Psoas muscle (tissue), 8 donors: ENCODE measurements at places on chromosomes 12 and 14.

DNA sequence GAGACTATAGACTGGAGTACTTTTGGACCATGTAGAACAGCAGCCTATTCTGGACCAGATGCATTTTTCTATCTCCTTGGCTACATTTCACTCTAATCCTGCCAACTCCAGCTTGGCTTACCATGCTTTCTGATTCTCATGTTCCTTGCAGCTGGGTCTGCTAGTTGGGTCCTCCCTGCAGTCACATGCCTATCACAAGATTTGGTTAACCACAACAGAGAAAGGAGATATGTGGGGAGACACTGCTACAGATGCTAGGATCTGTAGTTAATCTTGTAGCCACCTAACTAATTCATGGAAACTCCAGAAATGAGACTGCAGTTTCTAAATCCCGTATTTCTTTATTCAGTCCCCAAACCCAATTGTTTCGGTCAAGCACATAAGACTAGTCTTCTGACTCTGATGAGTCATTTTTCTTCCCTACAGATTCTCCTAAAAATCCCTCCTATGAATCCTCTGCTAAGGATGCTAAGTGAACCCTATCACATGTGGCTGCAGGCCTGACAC, 410.6 kb downstream of the DAD1 start:
- no peak for DNase-seq

- DNase-seq, result no peak
Observed at GRCh38 chr14:81344481-81345160, 55.5 kb downstream of the STON2 start.

DNA sequence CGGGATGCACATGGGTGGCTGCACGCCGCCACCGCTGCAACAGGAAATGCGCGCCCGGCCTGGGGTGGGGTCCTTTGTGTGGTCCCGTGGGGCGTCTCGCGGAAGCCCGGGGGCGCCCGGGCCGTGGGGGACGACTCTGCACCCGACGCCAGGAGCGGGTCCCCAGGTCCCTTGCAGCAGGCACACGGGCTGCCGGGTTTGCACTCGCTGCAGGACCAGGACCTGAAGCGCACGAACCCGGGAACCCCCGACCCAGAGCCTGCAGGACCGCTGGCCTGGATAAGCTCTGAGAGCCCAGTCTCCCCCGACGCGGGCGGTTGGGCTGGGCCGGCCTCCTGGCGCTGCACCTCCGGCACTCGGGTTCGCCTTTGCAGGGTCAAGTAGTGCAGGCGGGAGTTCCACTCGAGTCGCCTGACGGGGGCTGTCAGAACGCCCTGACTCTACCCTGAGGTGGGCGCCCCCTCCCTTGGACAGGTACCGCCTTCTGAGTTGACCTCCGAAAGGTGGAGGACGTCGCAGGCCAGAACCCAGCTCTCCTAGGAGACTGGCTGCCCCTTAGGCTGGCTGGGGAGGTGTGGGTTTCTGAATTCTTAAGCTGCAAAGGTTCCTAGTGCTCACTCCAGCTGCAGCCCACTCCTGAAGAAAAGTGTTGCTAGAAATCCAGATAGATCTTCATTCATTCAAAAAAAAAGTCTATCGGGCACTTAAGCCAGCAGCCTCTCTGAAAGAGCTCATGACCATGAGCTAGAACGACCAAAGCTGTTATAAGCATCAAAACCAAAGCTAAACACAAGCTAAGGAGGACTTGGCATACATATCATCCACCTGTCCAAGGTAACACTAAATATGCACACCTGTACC, 68.0 kb downstream of the RNF34 start:
- no peak for DNase-seq

- DNase-seq, result no peak
Observed at GRCh38 chr12:47190271-47190750, 110.6 kb upstream of the AMIGO2 start.

- DNase-seq, result peak; percentile 16
Observed at GRCh38 chr14:85764822-85765221, 234.9 kb downstream of the FLRT2 start.

- no peak for DNase-seq
Observed at GRCh38 chr14:35113308-35113950, 8.4 kb downstream of the PPP2R3C start.

GRCh38 chr14:24273422-24273998, 2.1 kb upstream of the RABGGTA start:
- DNase-seq, result peak; percentile 13

DNA sequence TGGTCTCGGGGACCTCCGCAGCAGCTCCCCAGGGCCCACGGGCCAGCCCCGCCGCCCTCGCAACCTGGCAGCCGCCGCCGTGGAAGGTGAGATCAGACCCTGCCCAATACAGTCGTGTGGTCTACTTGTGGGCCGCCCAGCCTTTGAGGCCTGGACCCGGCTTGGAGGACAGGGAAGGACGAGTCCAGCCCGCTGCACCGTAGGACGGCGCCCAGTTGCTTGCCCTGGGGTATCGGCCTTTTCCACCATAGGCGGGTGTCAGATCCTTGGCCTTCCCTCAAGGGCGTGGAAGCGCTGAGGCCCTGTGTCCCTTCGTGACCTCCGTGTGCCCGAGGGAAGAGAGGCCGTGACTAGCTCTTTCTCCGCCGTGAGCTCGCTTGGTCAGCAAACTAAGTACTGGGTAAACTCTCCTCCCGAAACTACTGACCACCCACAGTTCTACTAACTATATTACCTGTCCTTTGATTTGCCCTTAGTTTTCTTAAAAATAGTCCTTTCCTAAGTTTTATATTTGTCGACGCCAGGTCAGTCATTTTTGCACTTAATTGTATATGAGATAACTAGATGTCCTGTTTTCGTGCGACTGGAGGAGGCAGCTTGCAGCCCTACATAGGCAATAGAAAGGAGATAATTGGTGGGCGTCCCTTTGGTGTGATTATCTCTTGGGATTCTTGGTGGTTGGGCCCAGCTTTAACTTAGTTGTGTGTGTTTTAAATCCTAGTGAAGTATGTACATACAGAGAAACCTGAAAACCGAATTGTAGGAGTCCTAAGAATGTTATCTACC, 757 bp downstream of the SLC25A3 start:
- peak; percentile 57 for DNase-seq

- DNase-seq, result no peak
Observed at GRCh38 chr12:110577864-110578693, 5.0 kb downstream of the PPTC7 start.

GRCh38 chr14:65103150-65103760, 938 bp upstream of the MAX start:
- no peak for DNase-seq

DNA sequence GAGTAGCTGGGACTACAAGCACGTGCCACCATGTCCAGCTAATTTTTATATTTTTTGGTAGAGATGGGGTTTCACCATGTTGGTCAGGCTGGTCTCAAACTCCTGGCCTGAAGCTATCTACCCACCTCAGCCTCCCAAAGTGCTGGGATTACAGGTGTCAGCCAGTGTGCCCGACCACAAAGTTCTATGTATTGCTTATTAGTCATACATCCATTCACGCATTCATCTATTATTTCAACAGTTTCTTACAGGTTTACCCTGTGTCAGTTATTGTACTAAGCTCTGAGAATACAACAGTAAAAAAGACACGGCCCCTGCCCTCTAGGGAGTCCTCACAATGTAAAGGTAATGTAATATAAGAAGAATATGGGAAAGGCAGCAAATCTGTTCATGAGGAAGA, 188.9 kb upstream of the BTG1 start:
- DNase-seq, result no peak

DNA sequence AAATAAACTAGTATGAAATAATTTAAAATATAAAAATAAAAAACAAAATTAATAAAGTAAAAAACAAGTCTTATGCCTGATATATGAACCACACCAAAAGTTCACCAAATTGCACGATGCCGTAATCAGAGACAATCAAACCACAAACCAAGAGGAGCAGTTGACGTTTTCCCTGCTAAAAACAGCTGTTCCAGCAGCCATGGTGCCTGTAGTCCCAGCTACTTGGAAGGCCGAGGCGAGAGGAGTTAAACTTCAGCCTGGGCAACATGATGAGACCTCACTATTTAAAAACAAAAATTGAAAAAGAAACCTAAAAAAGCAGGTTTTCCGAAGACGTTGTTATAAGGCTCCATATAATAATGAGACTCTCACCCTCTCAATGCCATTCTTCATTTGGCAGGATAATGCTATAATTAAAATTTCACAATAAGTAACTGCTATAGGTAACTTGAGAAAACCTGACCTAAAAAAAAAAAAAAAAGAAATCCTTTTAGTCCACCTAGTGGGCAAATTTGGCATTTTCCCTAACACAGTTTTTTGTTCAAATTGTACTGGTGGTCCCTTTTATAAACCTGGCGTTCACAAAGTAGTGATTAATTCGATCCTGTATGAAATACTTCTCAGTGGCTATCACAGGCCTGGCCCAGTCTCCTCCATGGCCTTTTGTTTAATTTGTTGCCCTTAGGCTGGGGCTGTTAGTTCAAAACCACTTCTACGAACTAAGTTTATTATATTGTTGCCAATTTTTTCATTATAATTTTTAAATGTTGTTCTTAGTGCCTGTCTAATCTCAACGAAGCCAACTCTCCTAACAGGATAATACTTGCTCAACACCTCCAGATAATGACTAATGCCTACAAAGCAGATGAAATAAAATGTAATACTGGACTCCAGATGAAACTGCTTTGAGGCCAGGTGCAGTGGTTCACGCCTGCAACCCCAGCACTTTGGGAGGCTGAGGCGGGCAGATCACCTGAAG, 62.1 kb downstream of the TNFAIP2 start:
- DNase-seq, result no peak

- DNase-seq, result no peak
Observed at GRCh38 chr12:3947781-3948180, 74.6 kb upstream of the PARP11 start.

GRCh38 chr12:121775501-121775900, 18.0 kb downstream of the RHOF start:
- DNase-seq, result no peak

- DNase-seq, result no peak
Observed at GRCh38 chr12:111749391-111749790, 17.3 kb upstream of the ALDH2 start.

DNA sequence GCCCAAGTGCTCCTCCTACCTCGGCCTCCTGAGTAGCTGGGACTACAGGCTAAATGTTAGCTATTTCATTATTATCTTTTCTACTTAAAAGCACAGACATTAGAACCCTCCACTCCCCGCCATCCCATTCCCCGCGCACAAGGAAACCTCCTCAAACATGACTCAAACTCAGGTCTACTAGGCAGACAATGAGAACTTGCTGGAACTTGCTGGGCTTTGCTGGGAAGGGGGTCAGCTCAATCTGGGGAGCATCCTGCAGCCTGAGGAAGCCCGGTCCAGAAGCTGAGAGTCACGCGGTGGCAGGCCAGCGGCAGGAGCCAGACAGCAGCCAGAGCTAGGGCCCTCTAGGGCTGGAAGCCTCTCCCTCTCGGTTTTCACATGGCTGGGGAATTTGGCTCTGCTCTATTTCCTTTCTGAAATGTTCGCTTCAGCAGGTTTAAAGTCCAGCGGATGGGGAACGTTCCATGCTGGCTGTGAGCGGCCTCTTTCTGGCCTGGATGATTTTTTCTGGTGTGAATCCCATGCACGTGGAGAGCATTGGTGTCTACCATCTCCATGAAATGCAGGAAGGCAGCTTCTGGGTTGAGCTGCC, 68.5 kb downstream of the SLC6A12 start:
- peak; percentile 36 for DNase-seq

- no peak for DNase-seq
Observed at GRCh38 chr12:15979096-15980092, 68.3 kb downstream of the DERA start.

- DNase-seq, result peak; percentile 73
Observed at GRCh38 chr14:21043974-21044618, 1.9 kb downstream of the RNASE7 start.

DNA sequence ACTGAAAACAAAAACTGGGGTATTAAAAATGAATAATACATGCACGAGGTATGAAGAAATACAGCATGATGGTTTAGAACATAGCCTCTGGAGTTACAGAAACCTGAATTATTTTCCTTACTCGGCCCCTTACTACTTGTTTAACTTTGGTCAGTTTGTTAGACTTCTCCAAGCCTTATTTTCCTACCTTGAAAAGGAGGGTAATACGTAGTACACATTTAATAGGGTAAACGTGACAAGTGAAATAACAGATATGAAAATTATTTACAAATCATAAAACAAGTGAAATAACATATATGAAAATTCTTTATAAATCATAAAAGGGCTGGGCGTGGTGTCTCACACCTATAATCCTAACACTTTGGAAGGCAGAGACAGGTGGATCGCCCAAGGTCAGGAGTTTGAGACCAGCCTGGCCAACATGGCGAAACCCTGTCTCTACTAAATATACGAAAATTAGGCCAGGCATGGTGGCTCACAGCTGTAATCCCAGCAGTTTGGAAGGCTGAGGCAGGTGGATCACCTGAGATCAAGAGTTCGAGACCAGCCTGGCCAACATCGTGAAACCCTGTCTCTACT, 11.4 kb upstream of the PKP2 start:
- no peak for DNase-seq

DNA sequence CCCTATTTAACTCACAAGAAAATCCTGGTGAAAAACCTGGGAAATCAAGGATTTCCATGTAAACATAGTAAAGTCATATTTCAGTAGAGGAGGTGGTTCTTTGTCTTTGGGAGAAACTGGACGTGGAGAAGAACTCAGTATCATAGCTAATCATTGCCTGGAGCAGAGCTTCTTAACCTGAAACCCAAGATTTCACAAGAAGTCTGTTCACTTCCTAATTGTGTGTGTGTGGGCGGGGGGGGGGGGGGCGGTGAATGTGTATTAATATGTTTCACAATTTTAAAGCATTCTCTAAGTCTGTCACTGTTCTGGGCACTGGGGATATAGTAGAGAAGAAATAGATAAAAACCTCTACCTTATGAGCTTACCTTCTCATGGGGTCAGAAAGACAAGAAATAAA, 96.7 kb upstream of the PPP4R3A start:
- DNase-seq, result no peak

DNA sequence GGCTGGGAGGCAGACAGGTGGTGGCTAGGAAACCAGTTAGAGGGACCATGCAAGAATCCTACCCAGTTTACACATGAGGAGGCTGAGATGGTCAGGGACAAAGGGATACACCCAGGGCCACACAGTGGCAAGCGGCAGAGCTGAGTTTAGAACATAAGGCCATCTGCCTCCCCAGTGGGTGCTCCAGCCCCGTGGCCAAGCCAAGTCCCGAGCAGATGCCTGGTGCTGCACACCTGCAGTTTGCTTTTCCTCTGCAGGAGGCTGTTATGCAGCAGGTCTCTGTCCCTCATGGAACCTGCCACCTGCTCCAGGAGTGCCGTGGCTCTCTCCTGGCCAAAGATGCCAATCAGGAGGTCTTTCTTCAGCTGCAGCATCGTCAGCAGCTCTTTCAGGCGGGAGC, 70.8 kb downstream of the SYNE3 start:
- DNase-seq, result no peak

GRCh38 chr14:90811641-90812040, 4.6 kb downstream of the TTC7B start:
- DNase-seq, result peak; percentile 27
